ENCODE measurements at places on chromosomes 12 and 14. TPM values are rescaled to one million over a fixed set of nuclear protein-coding genes. Genes with fewer than 3 reads are reported as not detected.
A peak's percentile ranks its signal among the peaks of the same experiment; 100 is the strongest.

The P2RX2 gene
- not detected for total RNA-seq

The FNTB gene
- 6.3 TPM for total RNA-seq

The HRK gene
- total RNA-seq = 0.05 TPM

The SLCO1C1 gene
- not detected for total RNA-seq

The TMCC3 gene
- 1.3 TPM for total RNA-seq

The RGS6 gene
- not detected for total RNA-seq

The PRMT5 gene
- total RNA-seq = 15.2 TPM

The RPGRIP1 gene
- not detected for total RNA-seq

The TTC8 gene
- total RNA-seq = 1.9 TPM

The TSHR gene
- total RNA-seq = not detected

The REM2 gene
- total RNA-seq = 4.1 TPM

The INSM2 gene
- total RNA-seq = not detected

The MGP gene
- 0.42 TPM for total RNA-seq

The MVK gene
- 13.9 TPM for total RNA-seq

DNA sequence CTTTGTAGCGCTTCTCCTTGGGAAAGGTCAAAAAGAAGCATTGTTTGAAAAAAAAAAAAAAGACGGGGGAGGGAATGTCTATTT is at the start of gene LMO3:
TSS of gene LMO3 (minus strand) at position 46 of the 84 bp plus-strand sequence. CDS start 5,302 bp downstream, outside the sequence.
- DNase-seq = no peak

DNA sequence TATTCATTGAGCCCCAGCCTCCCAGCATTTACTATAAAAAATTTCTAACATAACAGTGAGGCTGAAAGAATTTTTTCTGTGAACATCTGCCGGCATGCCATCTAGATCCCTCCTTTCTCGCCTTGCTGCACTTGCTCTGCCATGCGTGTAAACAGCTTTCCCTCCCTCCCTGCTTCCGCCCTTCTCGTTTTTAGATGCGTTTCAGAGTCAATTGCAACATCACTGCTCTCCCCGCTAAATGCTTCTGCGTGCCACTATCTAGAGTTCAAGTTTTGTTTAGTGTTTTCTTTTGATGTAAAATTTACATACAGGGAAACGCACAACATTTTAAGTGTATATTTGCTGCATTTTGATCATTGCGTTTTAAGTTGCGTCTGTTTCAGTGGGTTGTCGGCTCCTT is 83.6 kb downstream of the CCDC92 start:
- no peak for DNase-seq

DNA sequence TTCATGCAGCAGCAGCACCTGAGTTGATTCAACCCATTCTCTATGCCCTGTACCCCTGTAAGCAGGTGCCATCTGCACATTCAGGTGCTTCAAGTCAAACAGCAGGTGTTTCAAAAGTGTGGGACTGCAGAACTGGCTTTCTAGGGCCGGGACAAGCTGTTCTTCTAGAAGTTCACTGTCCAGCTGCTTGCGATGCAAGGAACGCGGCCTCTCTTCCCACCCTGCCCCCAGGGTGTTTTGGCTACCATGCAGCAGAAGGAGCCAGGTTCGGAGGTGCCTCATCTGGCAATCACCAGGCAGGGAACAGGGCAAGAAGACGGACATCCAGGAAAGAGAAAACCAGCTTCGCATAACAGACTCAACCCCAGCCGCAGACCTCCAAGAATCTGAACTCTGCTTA is 35.2 kb downstream of the TMEM132D start:
- no peak for DNase-seq

- no peak for DNase-seq
Measured at GRCh38 chr14:86787717-86788116, 1205.3 kb downstream of the GALC start.

- no peak for DNase-seq
Measured at GRCh38 chr12:130043685-130044406, 118.4 kb upstream of the FZD10 start.

GRCh38 chr12:4191149-4191548 is 82.4 kb upstream of the CCND2 start:
- no peak for DNase-seq

DNA sequence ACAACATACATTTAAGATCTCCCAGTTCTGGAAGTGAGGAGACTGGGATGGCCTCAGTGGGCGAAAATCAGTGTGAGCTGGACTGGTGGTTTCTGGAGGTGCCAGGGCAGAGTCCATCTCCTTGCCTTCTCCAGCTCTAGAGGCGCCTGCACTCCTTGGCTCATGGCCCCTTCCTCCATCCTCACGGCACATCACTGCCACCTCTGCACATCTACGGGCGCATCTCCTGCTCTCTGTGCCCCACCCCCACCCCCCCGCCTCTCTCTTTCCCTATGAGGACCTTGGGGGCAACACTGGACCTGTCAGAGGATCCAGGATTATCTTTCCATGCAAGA is 62.8 kb upstream of the DIO3 start:
- DNase-seq = no peak

DNA sequence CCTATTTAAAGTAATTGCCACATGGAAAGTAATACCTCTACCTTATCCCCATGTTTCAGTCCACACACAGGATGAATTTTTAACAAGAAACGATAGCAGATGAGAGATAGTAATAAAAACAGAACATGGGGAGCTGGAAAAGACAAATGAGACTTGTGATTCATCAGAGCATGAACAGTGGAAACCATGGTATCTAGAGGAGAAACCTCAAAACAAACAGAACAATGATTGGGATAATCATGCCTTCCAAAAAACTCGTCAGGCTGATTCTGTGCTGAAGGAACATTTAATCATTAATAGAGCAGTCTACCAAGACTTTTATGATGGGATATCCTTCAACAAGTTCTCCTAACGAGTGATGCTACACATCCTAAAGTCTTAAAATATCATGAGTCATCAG is 1390.7 kb downstream of the FSCB start:
- DNase-seq = no peak

- DNase-seq = no peak
Measured at GRCh38 chr14:66708267-66708666, 200.3 kb downstream of the GPHN start.

GRCh38 chr12:88509851-88510250 is 70.4 kb downstream of the KITLG start:
- DNase-seq = no peak

DNA sequence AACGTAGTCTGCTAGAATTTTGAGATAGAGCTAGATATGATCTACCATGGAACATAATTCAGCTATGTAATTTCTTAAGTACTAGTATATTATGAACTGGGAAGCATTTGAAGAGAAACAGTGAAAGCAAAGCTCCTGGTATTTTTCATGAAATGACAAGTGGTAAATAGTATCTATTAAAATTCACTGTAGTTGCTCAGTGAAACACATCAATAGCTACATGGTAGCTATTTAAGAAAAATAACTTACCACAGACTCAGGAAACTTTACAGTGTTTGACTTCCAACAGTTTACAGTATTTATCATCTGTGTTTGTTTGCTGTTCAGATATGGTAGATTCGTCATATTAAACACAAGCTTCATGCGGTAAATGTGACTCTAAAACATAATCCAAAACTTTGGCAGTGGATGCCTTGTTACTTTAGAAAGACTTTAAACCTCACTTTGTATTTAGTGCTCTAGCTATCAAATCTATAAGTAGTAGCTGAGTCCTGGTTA is 25.2 kb downstream of the WNK1 start:
- DNase-seq = no peak

DNA sequence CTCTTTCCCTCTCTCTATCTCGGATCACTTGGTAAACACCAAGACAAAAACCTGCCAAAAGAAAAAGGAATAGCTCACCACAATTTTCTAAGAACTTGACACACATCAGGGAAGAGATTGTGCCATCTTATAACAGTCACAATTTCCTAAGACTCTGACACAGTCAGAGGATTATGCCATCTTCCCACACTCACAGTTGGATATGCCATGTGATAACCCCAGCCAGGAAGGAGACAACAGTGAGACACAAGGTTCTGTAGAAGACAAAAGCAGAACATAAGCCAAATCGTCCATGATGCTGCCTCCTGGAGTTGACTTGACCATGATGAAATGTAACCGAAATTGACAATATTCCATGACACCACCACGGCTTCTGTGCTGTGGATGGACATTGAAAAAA is 2.8 kb upstream of the CLEC9A start:
- no peak for DNase-seq

DNA sequence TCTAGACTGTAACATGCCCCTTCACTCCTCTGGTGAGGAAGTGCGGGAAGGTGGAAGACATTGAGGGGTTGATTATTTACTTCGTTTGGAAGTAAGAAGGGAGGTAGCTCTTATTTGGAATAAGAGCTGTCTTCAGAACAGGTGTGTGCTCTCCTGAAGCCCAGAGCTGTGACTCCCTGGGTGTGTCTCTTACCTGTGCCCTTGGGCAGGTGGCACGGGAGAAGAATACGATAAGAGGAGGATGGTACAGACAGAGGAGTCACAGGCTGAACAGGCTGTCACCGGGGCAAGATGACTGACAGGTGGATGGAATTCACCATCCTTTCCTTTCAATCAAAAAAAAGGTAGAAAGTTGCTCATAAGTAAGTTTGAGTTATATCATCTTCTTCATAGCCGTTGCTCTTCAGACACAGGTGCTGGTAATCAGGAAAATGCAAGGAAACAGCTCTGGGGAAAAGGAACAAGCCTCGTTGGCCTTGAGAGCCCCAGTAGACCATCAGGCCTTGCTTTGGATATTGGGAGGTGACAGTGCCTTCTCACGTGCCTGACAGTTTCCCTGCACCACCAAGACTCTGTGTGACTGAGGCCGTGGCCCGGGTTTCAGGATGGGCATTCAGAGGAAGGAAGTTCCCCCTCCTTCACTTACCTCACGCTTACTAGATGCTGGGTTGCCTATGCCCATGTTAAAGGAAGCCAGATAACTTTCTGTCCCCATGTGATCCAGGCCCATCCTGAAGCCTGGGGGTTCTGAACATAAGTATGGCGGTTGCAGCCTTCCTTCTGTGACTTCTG is 120.4 kb downstream of the ETV6 start:
- DNase-seq = no peak

- no peak for DNase-seq
Measured at GRCh38 chr12:26845057-26845666, 12.2 kb upstream of the ITPR2 start.

- DNase-seq = peak; percentile 73
Measured at GRCh38 chr12:51391283-51392123, at the start of gene GALNT6. Gene GALNT6 (minus strand): TSS chr12:51391406. CDS start chr12:51379781, 11,625 bp downstream.

GRCh38 chr12:91355150-91356006 is 172.8 kb upstream of the DCN start:
- DNase-seq = peak; percentile 42

- no peak for DNase-seq
Measured at GRCh38 chr14:51730098-51730497, 78.4 kb downstream of the FRMD6 start.

- DNase-seq = no peak
Measured at GRCh38 chr14:42214981-42215491, 608.4 kb downstream of the LRFN5 start.

GRCh38 chr12:62466594-62467491 is at the start of gene MON2:
Gene MON2 (plus strand): TSS chr12:62466826. CDS start chr12:62467208, 382 bp downstream.
- peak; percentile 86 for DNase-seq

DNA sequence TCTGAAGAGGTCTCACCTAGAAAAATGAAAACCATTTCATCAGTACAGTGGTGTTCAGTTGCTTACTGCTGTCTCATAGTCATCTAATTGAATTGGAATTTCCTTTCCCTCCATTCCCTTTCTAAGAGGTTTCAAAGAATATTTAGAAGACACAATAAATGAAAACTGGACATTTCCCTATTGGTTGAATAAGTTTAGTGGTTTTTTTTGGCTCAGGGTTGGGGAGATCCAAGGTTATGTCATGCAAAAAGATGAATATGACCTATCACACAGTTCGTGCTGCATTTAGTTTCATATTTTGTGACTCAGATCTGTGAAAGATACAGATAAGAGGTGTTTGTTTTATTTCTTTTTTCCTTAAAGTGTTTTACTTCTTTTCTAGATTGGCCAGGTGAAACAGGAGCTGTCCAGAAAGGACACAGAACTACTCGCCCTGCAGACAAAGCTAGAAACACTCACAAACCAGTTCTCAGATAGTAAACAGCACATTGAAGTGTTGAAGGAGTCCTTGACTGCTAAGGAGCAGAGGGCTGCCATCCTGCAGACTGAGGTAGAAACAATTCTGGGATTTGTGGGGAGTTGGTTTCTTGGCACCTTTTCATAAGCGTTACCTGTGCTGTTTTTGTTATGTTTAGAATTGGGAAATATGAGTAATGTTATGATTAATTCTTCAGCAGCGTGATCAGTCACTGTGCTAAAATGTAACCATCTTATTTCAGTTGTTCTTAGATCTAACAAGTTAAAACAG is 124.6 kb downstream of the ERC1 start:
- no peak for DNase-seq

DNA sequence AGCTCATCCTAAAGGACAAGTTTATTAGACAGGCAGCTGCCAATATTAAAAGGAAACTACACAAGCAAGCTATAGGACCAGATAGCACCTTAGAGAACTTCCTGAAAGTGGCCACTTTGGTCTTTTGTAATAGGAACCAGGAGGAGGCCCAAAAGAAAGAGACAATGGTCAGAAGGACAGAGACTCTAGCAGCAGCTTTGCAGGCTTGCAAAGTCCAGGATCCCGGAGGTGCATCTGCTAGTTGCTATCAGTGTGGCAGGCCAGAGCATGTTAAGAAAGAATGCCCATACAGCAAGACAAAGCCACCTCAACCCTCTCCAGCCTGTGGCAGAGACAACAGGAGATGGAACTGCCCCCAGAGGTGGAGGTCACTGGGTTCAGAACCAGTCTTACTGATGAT is 23.4 kb downstream of the APOBEC1 start:
- DNase-seq = no peak

DNA sequence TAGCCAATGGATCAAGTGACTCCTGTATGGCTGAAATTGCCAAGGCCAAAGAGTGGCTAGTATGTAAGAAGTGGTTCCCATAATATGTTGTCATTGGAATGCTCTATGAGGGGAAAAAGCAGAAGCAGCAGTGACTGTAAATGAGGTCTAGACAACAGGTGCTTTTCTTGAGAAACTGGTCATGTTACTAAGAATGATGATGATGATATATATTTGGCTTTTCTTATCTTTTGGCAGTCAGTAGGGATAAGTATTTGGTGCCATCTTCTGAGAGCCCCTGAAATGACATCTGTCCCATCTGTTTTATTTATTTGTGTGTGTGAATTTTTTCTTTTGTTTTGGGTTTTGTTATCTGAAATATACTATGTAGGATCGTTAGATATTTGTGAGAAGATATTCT is 141.7 kb downstream of the SYT1 start:
- DNase-seq = no peak

- DNase-seq = no peak
Measured at GRCh38 chr14:71739273-71739990, 192.8 kb upstream of the RGS6 start.

DNA sequence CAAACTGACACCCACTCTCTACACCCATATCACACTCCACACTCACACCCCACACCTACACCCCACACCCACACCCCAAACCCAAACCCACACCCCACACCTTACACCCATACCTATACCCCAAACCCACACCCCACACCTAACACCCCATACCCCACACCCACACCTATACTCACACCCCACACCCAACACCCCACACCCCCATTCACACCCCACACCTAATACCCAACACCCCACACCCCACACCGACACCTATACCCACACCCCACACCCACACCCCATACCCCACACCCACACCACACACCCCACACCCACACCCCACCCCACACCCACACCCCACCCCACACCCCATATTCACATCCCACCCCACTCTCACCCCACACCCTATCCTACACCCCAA is 38.5 kb downstream of the TMEM120B start:
- DNase-seq = no peak

- DNase-seq = no peak
Measured at GRCh38 chr12:109451400-109451799, 25.7 kb downstream of the KCTD10 start.

GRCh38 chr14:22484632-22485031 is 104.4 kb downstream of the DAD1 start:
- no peak for DNase-seq
